ENCODE measurements at places on chromosomes 7 and 10.

DNA sequence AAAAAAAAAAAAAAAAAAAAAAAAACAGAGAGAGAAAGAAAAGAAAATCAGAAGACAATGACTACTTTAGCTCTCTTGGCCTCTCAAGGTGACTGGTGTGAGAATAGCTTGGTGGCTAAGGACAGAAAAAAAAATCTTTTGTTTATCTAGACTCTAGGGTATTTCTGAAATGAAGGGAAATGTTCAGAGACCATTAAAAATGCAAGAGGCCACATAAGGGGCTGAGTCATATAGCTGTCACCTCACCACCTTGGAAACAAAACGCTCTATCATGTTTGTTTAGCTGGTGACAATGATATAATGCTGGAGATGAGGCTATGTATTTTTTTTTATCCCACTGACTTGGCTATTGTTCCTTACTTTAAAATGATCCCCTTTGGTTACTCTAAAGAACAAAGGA lies 287.0 kb upstream of the CDC14C start:
- no peak for DNase-seq

GRCh38 chr10:125880719-125881118 lies 373 bp downstream of the DHX32 start:
- no peak for DNase-seq

GRCh38 chr10:102226542-102226870 lies 407 bp downstream of the ELOVL3 start:
- DNase-seq = no peak

DNA sequence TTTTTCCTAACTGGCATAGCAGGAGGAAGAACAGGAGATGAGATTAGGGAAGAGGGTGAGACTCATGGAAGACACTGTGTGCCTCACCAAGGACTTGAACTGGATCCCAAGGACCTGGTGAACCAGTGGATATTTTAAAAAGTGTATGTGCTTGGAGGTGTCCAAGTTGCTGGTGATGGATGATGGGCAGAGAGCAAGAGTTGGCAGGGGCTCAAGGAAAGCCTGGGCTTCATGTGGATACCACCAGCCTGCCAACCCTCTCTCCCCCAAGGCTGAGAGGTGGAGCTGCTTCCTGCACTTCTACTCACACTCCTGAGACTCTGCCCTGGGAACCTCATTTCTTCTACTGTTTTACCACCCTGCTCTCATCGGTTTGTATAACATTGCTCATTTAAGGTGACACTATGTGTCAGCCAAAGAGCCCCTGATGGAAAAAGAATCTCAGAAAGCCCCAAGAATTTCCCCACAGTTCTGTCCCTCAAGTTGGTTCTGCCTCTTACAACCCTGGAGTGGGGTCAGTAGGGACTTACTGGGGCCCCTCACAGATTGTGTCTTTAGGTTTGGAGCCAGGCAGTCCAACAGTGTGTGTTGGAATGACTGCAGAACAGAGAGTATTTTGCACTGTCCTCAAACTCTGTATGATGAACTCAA lies 56.2 kb upstream of the PDCD4 start:
- no peak for DNase-seq

GRCh38 chr10:6473901-6474370 lies 106.1 kb downstream of the PRKCQ start:
- no peak for DNase-seq

- DNase-seq = no peak
These were observed 91.2 kb upstream of the AHR start for GRCh38 chr7:17207220-17207619.

- DNase-seq = no peak
These were observed 158.6 kb downstream of the ELAPOR2 start for GRCh38 chr7:86900886-86901285.

DNA sequence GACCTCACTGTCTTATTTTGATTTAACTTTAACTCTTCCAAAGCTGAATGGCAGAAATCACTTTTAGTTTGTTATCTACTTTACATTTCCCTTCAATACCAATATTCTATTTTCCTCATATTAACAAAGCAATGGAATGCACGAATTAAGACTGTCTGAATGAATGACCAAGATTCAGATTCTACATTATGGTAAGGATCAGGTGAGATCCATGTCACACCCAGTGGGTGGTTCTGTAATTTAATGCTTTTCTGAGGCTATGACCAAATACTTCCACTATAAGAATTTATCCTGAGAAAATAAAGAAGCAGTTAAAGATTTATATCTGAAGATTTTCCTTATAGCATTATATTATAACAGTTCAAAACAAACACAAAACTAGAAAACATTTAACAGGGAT lies 90.2 kb upstream of the NUPR2 start:
- no peak for DNase-seq

- DNase-seq = no peak
These were observed 28.0 kb downstream of the HERC4 start for GRCh38 chr10:68047122-68047521.

DNA sequence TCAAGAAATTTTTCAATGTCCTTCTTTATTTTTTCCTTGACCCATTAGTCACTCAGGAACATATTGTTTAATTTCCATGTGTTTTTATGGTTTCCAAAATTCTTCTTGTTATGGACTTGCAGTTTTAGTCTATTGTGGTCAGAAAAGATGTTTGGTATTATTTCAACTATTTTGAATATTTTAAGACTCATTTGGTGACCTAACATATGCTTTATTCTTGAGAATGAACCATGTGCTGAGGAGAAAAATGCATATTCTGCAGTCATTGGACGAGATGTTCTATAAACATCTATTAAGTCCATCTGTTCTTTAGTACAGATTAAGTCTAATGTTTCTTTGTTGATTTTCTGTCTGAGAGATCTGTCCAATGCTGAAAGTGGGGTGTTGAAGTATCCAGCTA lies 42.3 kb upstream of the MDFIC start:
- no peak for DNase-seq

GRCh38 chr10:54402576-54402975 lies 398.5 kb downstream of the PCDH15 start:
- DNase-seq = no peak

DNA sequence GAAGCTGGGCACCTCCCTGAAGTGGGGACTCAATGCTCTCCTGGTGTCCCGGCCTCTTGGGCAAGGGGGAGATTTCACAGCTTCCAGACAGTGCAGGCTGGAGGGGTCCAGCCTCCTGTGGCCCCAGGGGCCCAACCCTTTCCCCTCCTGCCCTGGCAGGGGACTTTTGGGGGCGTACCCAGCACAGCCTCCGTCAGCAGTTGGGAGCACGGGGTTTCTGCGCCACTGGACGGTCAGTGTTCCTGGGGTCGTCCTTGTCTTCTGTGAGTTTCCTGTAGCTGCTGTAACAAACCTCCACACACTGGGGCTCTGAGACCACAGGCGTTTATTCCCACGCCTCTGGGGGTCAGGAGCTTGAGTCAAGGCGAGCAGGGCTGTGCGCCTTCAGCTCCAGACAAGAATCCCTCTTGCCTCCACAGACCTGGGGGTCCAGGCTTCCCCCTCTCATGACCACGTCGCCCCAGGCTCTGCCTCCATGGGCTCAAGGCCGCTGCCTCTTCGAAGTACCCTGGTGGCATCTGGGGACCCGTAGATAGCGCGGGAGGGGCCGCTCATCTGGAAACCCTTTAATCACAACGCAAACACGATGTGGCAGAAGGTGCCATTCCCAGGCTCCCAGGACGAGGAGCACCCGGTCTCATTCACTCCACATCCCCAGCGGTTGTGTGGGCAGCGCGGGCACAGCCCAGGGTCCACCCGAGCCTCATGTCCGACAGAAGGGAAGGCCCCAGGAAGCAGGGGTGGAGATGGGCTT lies 14.0 kb downstream of the PWWP2B start:
- no peak for DNase-seq

- DNase-seq = no peak
These were observed 96.9 kb upstream of the TNS3 start for GRCh38 chr7:47678641-47679380.

- DNase-seq = no peak
These were observed 201.2 kb upstream of the MDFIC start for GRCh38 chr7:114720725-114721124.

GRCh38 chr10:818010-818409 lies 113.5 kb downstream of the LARP4B start:
- no peak for DNase-seq

GRCh38 chr10:133258066-133258817 lies 18.4 kb downstream of the ADAM8 start:
- DNase-seq = peak; percentile 50

DNA sequence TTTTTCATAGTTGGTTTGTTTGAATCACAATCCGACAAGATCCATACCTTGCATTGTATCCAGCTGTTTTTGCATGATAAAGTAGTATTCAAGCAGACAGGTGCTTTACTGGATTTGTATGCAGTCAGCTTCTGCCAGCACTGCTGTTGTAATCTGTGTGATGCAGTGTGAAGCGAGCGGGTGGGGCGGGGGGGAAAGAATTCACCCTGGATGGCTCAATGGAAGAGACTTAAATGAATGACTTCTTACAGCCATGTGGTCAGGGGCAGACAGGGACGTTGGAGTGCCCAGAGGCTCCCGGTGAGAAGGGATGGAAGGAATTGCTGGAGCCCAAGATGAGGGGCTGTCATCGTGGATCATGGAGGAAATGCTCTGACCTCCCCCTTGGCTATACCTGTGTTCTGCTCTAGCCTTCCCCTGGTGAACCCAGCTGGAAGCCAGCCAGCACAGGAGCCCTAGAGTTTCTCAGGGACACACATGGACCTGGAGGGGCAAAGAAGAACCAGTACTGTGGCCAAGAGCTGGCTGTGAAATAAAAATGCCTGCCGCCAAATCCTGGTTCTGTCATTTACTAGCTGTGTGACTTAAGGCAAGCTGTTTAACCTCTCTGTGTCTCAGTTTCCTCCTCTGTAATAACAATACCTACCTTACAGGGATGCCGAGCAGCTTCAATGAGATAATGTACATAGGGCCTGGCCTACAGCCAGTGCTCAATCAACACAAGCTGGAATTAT lies 14.1 kb downstream of the NFE2L3 start:
- no peak for DNase-seq

- DNase-seq = no peak
These were observed 99.1 kb downstream of the ZNF680 start for GRCh38 chr7:64463636-64464375.

- DNase-seq = no peak
These were observed 85.6 kb downstream of the CHST15 start for GRCh38 chr10:124007773-124008145.

DNA sequence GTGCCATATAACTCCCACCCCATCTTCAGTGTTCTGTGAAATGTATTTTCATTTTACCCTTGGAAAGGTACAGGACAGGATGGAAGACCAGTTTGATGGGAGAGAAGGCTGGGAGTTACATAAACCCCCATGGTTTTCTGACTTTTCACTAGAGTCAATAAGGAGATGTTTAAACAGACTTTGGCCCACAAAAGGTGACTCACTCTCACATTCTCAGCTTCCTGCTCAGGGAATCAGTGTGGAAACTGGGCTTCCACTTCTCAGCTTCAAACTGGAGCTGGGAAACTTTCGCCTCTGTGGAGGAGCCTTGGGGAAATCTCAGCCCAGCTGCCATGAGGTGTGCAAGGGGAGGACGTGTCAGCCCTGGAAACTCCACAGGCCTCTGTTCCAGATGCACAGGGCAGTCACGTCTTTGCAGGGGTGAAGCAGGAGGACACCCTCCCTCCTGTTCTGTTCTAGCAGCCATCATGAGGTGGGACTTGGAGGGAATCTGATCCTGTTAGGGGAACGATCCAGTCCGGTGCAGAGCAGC lies 560.5 kb upstream of the GALNT17 start:
- DNase-seq = no peak

GRCh38 chr7:50856806-50857205 lies 74.1 kb upstream of the GRB10 start:
- no peak for DNase-seq

DNA sequence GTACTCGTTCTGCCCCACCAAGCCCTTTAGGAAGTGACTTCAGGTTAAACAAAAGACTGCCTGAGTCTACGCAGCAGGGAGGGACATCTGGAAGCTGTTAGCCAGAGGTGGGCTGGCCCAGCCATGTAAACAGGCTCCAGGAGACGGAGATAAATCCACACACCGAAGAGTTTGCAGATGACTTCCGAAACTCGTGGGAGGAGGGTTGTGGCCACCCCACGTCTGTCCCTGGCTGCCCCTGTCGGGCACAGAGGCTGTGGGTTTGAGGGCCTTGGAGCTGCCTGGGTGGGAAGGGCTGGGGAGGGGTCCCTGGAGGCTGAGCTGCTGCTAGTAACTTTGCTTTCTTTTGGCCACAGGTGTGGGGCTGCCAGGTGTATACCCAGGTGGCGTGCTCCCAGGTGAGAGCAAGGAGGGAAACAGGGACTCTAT lies 15.6 kb downstream of the ELN start:
- DNase-seq = no peak

- DNase-seq = no peak
These were observed 186.6 kb upstream of the LYZL1 start for GRCh38 chr10:29102233-29102632.

DNA sequence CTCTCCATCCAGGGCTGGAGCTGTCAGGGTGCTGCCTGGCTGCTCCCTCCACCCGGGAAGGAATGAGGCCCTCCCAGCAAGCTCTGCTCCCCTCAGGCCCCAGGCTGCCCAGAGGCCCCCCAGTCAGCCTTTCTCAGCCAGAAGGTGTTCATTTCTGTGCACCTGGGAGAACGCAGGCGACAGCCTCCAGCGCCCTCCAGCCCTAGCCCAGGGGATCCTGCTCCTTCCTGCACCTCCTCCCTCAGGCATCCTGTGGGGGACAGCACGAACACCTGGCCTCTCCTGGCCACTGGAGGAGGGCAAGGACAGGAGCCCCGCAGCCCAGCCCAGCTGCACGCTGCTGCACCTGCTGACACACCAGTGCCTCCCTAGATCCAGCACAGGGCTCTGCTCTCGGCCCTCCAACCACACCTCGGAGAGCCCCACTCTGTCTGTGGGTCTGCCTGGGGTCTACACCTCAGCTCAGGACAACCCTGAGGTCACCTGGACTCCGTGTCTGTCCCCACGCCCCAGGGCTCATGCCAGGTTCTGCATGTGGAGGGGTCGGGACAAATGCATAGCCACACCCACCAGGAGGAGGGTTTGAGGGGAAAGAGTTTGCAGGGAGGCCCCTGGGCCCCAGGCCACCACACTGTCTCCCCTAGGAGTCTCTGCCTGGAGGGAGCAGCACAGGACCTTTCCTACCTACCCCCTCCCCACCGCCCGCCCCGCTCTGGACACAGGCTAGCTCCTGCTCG lies 7.4 kb upstream of the PWWP2B start:
- DNase-seq = no peak

DNA sequence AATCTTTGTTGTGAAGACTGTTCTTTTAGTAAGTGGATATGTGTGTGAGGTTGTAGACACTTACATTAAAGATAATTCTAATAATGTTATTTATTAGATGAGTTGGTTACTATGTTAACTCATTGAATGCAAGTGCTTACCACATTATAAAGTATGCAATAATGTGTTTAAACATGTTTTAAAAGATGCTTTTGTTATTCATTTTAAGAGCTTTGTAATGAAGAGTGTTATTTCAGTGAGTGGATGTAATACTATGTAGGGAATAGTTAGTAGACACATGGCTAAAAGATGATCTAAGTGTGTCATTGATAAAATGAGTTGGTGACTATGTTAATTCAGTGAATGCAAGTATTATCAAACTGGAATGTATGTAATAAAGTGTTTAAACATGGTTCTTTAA lies 70.0 kb upstream of the VOPP1 start:
- DNase-seq = no peak

Data from stimulated activated CD4-positive, alpha-beta T cell treated with anti-CD3 and anti-CD28 coated beads, Interleukin-2, amount 100 ng/mL, for 48 hours (primary cell).